Activated naive CD8-positive, alpha-beta T cell treated with anti-CD3 and anti-CD28 coated beads, Interleukin-2, amount 10 ng/mL, durations not matched to agents 7 days and 5 days (primary cell): ENCODE measurements at places on chromosomes 13 and 19.

DNA sequence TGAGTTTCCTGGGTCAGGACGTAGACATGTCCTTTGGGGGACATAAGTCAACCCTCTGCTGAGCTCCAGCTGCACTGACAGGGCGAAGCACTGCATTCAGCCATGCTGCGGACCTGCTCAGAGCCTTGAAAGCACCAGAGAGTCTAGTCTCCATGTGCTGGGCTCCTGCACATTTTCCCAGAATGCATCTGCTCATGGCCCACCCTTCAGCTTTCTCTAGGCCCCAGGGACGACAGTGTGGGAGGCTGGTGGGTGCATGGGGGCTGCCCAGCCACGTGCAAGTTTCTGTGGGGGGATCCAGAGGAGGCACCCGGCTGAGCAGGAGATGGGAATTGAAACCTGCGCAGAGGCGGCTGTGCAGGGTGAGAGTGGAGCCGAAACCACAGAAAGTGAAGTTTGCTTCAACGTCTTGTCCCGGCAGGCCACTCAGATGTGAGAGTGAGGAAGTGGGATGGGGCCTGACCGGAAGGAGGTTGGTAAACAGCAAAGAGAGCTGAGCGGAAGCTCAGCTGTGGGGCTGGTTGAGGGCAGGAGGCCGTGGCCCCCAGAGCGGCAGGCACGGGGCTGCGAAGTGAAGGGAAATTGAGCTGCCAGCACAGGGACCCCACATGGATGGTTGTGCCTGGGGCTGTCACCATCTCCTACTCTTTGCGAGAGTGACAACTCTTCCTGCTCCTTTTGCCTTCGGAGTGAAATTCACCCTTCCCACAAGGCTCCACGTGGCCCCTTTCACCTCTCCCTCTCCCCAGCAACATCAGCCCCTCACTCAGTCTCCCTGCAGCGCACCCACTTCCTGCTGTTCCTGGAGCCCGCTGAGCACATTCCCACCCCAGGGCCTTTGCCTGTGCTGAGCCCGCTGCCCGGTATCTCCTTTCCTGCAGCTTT, 11.8 kb downstream of the PGLS start:
- no peaks in the 10 kb centered on the region for H3K27me3 ChIP-seq
- peak overlapping the region; percentile 91 for H3K27ac ChIP-seq
- DNase-seq = peak; percentile 76
- peaks cover 12% of the 10 kb centered on the region for H3K36me3 ChIP-seq
- peaks cover 24% of the 10 kb centered on the region for H3K4me1 ChIP-seq
- H3K4me3 ChIP-seq = peak overlapping the region; percentile 57

DNA sequence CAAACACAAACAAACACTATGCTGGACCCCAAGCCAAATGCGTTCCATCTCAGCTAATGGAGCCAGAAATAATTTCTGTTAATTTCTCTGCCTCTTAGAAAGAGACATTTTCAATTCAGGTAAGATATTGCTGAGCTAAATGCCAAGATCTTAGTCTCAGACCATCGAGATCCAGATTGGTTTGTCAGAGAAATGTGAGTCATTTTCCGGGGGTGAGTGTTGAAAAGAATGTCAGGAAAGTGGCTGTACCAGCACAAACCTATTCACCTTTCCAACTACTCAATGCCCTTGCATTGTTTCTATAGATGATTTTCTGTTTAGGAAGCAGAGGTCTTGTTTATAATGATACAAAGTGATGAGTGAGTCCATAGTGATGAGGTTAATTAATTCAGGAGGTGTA, 266.8 kb upstream of the TSHZ3 start:
- no peak overlapping the region for H3K27ac ChIP-seq
- H3K36me3 ChIP-seq = no peaks in the 10 kb centered on the region
- H3K4me3 ChIP-seq = no peak overlapping the region
- no peak for DNase-seq

GRCh38 chr13:57582032-57582431, 49.5 kb upstream of the PCDH17 start:
- no peaks in the 10 kb centered on the region for H3K4me1 ChIP-seq
- no peak overlapping the region for H3K4me3 ChIP-seq
- H3K27ac ChIP-seq = no peak overlapping the region
- peaks cover 1% of the 10 kb centered on the region for H3K27me3 ChIP-seq

DNA sequence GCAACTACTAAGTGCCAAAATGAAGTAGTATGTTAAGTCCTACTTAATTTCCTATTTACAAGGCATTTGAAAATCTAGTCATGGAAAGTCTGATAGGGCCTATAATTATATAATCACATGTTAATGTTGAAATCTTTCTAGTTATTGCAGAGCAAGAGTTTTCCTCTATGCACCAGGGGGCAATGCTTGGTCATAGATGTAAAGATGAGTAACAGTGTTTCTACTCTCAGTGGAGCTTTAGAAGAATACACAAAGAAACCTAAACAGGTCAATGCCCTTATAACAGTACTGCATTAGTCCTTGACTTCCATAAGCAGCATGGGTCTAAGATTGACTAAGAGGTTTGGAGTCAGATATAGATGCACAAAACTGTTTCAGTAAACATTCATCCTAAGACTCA, 218.7 kb downstream of the KCTD12 start:
- H3K4me3 ChIP-seq = no peak overlapping the region
- no peak overlapping the region for H3K27ac ChIP-seq
- H3K4me1 ChIP-seq = no peaks in the 10 kb centered on the region
- DNase-seq = no peak

DNA sequence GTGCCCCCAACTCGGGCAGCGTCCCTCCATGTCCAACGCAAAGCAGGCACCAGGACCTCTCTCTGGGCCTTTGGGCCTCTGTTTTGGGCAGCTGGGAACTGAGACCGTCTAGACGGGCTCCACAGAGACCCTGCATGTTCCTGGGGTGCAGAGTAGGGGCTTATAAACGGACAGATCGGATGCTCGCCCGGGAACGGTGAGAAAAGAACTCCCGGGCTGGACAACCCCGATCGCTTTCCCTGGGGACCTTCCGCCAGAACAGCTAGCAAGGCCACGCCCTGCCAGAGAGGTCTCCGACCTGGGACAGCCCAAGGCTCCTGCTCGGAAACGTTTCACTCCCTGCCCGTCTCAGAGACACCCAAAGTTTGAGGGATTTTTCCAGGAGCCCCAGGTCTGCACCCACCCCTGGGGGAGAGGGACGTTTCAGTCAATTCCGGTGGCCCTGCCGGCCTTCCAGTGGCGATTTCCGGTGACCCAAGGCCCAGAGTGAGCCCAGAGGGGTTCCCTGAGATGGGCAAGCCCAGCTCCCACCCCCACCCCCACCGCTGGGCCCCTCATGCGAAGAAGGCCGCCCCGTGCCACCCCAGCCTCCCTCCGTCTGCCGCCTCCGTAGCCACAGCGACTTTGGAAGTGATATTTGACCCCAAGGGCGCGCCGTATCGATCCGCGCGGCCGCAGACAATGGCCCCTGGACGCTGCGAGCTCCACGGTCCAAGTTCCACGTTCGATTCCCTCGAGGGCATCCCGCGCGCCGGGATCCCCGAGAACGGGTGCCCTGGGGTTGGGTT, 1.7 kb downstream of the NR2F6 start:
- peak overlapping the region; percentile 28 for H3K4me3 ChIP-seq
- H3K27me3 ChIP-seq = peaks cover 27% of the 10 kb centered on the region
- H3K27ac ChIP-seq = no peak overlapping the region

DNA sequence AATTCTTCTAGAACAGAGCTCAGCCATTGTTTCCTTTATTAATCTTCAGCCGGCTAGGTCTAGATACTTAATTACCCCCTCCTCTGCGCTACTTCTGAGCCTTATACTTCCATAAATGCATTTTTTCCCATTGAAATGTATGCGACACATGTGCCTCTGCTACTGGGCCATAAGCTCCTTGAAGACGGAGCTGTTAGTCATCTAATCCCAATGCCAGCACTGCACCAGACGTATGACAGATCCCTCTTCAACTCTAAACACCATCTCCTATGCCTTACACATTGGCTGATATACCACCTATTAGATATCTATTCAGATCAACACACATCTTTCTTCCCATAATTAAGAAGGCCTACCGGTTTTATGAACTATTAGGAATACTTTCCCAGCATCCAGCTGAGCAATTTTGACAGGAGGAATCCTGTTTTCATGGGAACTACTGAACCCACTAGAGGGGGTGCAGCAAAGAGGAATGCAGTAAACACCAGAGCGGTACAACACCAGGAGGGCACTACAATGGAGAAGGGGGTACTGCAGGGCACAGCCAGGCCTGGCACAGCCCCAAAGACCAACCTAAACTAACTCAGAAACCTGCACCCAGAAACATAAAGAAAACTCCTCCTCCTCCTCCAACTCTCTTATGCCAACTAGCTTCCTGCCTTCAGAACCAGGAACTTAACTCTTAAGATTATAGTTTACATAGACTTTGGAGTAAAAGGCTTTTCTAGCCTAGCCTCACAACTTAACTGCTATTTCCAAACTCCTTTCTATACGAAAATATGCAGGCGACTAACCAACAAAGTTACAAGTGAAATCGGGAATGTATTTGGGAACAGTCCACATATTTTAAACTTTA, 18.7 kb downstream of the STK24 start:
- H3K4me1 ChIP-seq = peaks cover 60% of the 10 kb centered on the region
- H3K36me3 ChIP-seq = peaks cover 20% of the 10 kb centered on the region
- peak overlapping the region; percentile 15 for H3K4me3 ChIP-seq
- no peak for DNase-seq
- peak overlapping the region; percentile 22 for H3K27ac ChIP-seq
- no peaks in the 10 kb centered on the region for H3K27me3 ChIP-seq

DNA sequence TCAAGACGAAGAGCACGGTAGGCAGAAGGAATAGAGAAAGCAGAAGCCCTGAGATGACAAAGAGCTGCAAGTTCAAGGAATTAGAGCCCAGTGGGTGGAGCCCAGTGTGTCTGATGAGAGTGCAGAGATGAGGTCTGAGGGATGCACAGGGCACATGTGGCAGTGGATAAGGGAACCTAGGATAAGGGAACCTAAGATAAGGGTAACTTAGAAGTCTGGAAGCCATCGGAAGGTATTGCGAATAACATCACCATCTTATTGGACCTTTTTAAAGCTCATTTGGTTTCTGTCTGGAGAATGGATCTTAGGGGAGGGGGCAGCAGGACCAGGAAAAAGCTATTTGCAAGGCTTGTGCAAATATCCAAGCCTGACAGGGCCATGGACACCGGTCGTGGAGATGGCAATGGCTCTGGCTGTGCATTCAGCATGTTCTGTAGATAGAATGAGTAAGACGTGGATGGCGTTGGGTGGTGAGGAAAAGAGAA, 1.3 kb downstream of the FPR3 start:
- no peaks in the 10 kb centered on the region for H3K36me3 ChIP-seq
- no peak overlapping the region for H3K4me3 ChIP-seq
- H3K27ac ChIP-seq = no peak overlapping the region
- peaks cover 2% of the 10 kb centered on the region for H3K27me3 ChIP-seq
- no peak for DNase-seq

DNA sequence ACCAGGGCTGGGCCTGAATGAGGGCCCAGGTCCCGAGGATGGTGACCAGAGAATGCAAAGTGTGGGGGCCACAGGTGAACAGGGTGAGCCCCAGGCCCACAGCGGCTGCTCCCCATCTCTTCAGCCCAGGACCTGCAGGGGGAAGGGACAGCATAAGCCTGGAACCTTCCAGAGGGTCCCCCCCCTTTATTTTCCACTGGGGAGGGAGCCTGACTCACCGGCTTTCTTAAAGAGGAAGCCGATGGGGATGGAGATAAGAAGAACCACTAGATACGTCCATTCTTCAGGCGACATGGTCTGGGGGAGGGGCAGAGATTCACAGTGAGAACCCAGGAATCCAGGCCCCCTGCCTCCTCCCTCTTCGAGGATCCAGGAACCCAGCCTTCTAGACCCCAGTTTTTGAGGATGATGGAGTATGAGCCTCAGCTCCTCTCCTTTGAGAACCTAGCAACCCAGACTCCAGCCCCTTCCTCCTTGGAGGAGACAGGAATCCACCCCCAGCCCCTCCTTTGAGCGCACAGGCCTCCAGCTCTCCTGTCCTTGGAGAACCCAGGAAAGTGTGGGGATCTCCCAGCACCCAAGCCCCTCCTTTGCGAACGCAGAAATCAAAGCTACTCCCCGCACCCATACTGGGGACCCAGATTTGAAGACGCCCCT, 1.0 kb downstream of the MBOAT7 start:
- H3K4me1 ChIP-seq = peaks cover 25% of the 10 kb centered on the region
- peaks cover 11% of the 10 kb centered on the region for H3K36me3 ChIP-seq
- DNase-seq = no peak
- peak overlapping the region; percentile 81 for H3K27ac ChIP-seq

DNA sequence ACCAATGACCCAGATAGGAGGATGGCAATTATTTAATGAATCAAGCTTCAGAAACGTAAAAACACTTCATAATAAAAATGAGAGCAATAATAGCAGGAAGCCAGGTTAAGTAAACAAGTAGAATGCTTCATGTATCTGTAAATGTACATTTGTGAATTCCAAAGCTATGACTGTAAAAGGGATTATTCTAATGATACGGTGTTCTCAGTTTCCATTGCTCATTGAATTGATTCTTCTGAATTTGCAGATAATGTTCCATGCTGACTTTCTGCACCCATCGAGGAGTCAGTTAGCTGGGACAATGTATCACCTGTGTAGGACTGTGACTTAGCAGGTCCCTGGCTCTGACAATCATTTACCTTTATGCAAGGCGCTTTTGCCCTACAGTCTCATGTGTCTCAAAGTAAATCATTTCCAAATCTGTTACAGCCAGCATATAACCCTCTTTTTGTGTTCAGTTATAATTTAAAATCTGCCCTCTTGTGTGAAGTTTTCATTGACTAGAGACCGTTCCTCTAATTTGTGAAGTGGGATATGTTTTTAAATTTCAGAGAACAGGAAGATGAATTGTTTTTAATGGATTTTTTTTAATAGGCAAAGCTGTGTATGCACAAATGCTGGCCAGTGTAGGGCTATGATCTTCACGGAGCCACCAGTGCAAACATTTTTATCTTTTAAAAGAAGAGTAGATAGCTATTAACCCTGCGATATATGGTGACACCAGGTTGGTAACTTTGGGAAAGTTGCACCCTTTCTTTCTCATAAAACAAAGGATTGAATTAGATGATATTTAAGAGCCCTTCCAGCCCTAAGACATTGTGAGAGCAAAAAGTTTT, 267.1 kb downstream of the KLF5 start:
- no peak for DNase-seq
- H3K27me3 ChIP-seq = peaks cover 2% of the 10 kb centered on the region
- H3K4me3 ChIP-seq = no peak overlapping the region
- no peak overlapping the region for H3K27ac ChIP-seq

- DNase-seq = no peak
- H3K27ac ChIP-seq = no peak overlapping the region
- no peak overlapping the region for H3K4me3 ChIP-seq
Observed at GRCh38 chr13:43665388-43665787, 121.4 kb downstream of the ENOX1 start.

- no peak for DNase-seq
- H3K27ac ChIP-seq = no peak overlapping the region
- no peaks in the 10 kb centered on the region for H3K27me3 ChIP-seq
- peaks cover 5% of the 10 kb centered on the region for H3K36me3 ChIP-seq
- peaks cover 7% of the 10 kb centered on the region for H3K4me1 ChIP-seq
Observed at GRCh38 chr19:2424686-2425621, 2.4 kb downstream of the TIMM13 start.

- peaks cover 90% of the 10 kb centered on the region for H3K27me3 ChIP-seq
- H3K4me3 ChIP-seq = no peak overlapping the region
- no peaks in the 10 kb centered on the region for H3K36me3 ChIP-seq
- no peak for DNase-seq
- H3K4me1 ChIP-seq = peaks cover 10% of the 10 kb centered on the region
Observed at GRCh38 chr13:27971236-27971645, 2.1 kb upstream of the CDX2 start.

- peaks cover 3% of the 10 kb centered on the region for H3K27me3 ChIP-seq
- H3K4me3 ChIP-seq = no peak overlapping the region
- no peaks in the 10 kb centered on the region for H3K4me1 ChIP-seq
- no peak for DNase-seq
- H3K36me3 ChIP-seq = no peaks in the 10 kb centered on the region
Observed at GRCh38 chr19:31418692-31419430, 69.6 kb upstream of the TSHZ3 start.

- H3K27ac ChIP-seq = no peak overlapping the region
- H3K27me3 ChIP-seq = no peaks in the 10 kb centered on the region
- no peak for DNase-seq
- H3K36me3 ChIP-seq = peaks cover 10% of the 10 kb centered on the region
Observed at GRCh38 chr13:48660361-48661076, 6.8 kb downstream of the CYSLTR2 start.
